ENCODE measurements at places on chromosomes 2 and 18. TPM values are rescaled to one million over a fixed set of nuclear protein-coding genes. Genes with fewer than 3 reads are reported as not detected.

GRCh38 chr2:135818937-135819610, 17.9 kb downstream of the LCT start:
- peaks cover 7% of the 10 kb centered on the region for H3K36me3 ChIP-seq
- H3K4me3 ChIP-seq = no peak overlapping the region

DNA sequence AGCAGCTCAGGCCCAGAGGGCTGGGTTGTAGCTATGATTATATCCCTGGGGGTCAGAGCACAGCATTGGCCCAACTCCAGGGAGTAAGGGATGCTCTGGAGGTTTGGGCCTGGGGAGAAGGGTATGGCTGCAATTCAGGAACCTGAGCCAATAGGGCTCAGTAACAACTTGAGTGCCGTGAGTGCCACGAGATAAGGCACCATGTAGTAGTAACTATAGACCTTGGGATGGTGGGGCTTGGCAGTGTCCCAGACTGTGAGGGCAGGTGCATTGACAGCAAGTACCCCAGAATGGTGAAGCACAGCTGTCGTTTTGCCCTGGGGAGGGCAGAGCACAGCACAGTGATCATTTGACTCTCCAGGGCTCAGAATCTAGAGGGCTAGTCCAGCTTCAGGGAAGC, 45.1 kb upstream of the ZNF396 start:
- DNase-seq = no peak
- no peaks in the 10 kb centered on the region for H3K4me1 ChIP-seq
- H3K27ac ChIP-seq = no peak overlapping the region
- no peak overlapping the region for H3K4me3 ChIP-seq

RIF1 gene
- total RNA-seq = 48.7 TPM

CRACDL gene
- 6.2 TPM for total RNA-seq

GRCh38 chr2:63898839-63899238, 57.1 kb downstream of the UGP2 start:
- H3K4me3 ChIP-seq = no peak overlapping the region
- no peaks in the 10 kb centered on the region for H3K4me1 ChIP-seq
- no peak overlapping the region for H3K27ac ChIP-seq

GRCh38 chr2:59694176-59694575, 859.3 kb downstream of the BCL11A start:
- no peak overlapping the region for H3K4me3 ChIP-seq
- no peak for DNase-seq
- no peaks in the 10 kb centered on the region for H3K4me1 ChIP-seq
- no peaks in the 10 kb centered on the region for H3K36me3 ChIP-seq

DNA sequence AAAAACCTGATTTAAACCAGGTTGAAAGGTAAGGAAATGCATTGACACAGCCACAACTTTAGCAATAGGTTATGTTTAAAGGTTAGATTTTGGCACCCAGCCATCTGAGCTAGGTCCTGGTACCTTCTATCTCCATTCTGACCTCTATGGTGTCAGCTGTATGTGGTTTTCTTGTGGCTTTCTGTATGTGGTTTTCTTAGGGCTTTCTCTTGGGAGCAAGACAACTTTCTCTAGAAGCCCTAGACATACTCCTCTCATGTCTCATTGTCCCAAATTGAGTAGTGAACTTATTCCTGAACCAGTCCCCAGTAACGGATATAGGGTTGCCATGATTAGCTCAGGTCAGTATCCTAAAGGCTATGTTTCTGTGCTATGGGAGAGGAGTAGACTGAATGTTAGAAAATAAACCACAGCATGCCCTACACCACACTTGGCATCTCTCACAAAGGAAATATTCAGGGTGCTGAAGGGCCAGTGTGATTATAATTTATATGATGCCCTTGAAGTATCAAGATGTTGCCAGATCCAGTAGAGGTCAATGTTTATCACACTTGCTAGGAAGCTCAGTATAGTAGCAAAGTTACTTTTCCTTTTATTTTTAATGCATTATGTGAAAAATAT, 176.1 kb downstream of the CAPN13 start:
- H3K4me3 ChIP-seq = no peak overlapping the region
- no peak overlapping the region for H3K27ac ChIP-seq
- DNase-seq = no peak
- H3K36me3 ChIP-seq = no peaks in the 10 kb centered on the region
- H3K27me3 ChIP-seq = no peaks in the 10 kb centered on the region
- no peaks in the 10 kb centered on the region for H3K4me1 ChIP-seq

DNA sequence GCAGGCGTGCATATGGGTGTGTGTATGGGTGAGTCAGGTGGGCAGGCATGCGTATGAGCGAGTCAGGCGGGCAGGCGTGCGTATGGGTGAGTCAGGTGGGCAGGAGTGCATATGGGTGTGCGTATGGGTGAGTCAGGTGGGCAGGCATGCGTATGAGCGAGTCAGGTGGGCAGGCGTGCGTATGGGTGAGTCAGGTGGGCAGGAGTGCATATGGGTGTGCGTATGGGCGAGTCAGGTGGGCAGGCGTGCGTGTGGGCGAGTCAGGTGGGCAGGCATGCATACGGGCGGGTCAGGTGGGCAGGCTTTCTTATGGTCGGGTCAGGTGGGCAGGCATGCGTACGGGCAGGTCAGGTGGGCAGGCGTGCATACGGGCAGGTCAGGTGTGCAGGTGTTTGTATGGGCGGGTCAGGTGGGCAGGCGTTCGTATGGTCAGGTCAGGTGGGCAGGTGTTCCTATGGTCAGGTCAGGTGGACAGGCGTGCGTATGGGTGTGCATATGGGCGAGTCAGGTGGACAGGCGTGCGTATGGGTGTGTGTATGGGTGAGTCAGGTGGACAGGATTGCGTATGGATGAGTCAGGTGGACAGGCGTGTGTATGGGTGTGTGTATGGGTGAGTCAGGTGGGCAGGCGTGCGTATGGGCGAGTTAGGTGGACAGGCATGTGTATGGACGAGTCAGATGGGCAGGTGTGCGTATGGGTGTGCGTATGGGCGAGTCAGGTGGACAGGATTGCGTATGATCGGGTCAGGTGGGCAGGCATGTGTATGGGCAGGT, 28.7 kb upstream of the KLF11 start:
- no peak overlapping the region for H3K4me3 ChIP-seq
- no peak overlapping the region for H3K27ac ChIP-seq
- no peaks in the 10 kb centered on the region for H3K36me3 ChIP-seq
- H3K27me3 ChIP-seq = peaks cover 3% of the 10 kb centered on the region
- DNase-seq = no peak

HPCAL1 gene
- total RNA-seq = 17.8 TPM

KIF5C gene
- 38.9 TPM for total RNA-seq

- DNase-seq = no peak
- H3K36me3 ChIP-seq = peaks cover 8% of the 10 kb centered on the region
- H3K27ac ChIP-seq = peak overlapping the region; percentile 94
- no peaks in the 10 kb centered on the region for H3K27me3 ChIP-seq
- peak overlapping the region; percentile 100 for H3K4me3 ChIP-seq
- peaks cover 29% of the 10 kb centered on the region for H3K4me1 ChIP-seq
Measured at GRCh38 chr2:85353876-85354285, 447 bp downstream of the RETSAT start.

RUFY4 gene
- total RNA-seq = not detected

- H3K4me1 ChIP-seq = peaks cover 15% of the 10 kb centered on the region
- no peaks in the 10 kb centered on the region for H3K36me3 ChIP-seq
- H3K27ac ChIP-seq = no peak overlapping the region
- H3K4me3 ChIP-seq = no peak overlapping the region
Measured at GRCh38 chr18:57918601-57919000, 115.5 kb upstream of the ATP8B1 start.
